Heart left ventricle (tissue), 16 donors: ENCODE measurements at places on chromosomes 11 and 22. TPM values are rescaled to one million over a fixed set of nuclear protein-coding genes. Genes with fewer than 3 reads are reported as not detected.

- H3K27ac ChIP-seq, result no peak overlapping the region
- no peak overlapping the region for H3K4me3 ChIP-seq
- DNase-seq, result no peak
Observed at GRCh38 chr11:65672180-65672860, 9.6 kb upstream of the RELA start.

GRCh38 chr11:10692531-10693115, 932 bp downstream of the IRAG1 start:
- peak overlapping the region; percentile 57 for H3K27ac ChIP-seq
- peaks cover 28% of the 10 kb centered on the region for H3K4me1 ChIP-seq
- no peaks in the 10 kb centered on the region for H3K36me3 ChIP-seq
- H3K4me3 ChIP-seq, result peak overlapping the region; percentile 41
- no peaks in the 10 kb centered on the region for H3K27me3 ChIP-seq
- no peak for DNase-seq

DNA sequence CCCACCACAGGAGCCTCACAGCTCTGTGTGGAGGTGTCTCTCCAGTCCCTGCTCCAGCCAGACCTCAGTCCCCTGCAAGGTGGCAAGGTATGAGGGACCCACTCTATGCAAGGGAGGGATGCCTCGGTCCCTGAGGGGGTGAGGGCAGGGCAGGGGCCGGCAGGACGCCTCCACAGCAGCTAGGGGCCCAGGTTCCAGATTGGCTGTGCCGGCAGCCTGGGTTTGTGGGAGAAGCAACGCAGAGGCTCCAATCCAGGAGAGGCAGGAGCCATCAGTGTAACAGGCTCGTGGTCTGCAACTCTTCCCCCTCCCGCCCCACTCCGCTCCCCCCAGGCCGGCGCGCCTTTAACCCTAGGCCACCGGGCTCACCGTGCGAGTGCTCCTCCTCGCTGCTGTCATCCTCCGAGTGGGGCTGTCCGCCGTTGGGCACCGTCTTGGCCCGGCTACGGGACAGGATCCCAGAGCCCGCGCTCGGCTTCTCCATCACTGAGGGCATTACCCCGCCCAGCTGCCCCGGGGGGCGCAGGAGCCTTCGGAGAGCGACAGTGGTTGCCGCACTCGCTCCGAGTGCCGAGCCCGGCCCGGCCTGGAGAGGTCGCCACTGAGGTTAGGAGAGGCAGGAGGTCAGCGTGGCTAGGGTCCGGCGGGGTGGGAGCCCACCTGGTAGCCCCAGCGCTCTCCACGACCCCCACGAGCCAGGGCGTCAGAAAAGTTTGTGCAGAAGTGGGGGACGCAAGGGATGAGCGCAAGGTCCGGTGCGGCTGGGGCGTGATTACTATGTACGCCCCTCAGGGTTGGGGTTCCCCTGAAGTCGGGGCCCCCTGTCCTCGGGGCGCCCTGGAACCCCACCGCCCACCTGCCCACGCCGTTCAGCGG, 765 bp downstream of the RCOR2 start:
- peaks cover 53% of the 10 kb centered on the region for H3K4me1 ChIP-seq
- DNase-seq, result peak; percentile 60
- peaks cover 21% of the 10 kb centered on the region for H3K27me3 ChIP-seq
- H3K4me3 ChIP-seq, result no peak overlapping the region
- peak overlapping the region; percentile 48 for H3K27ac ChIP-seq

- no peak for DNase-seq
- no peaks in the 10 kb centered on the region for H3K36me3 ChIP-seq
- H3K4me1 ChIP-seq, result peaks cover 30% of the 10 kb centered on the region
- peak overlapping the region; percentile 66 for H3K4me3 ChIP-seq
- H3K27ac ChIP-seq, result peak overlapping the region; percentile 31
Observed at GRCh38 chr22:44667829-44668189, 34.2 kb upstream of the PRR5 start.

GRCh38 chr11:103842795-103843194, 193.6 kb upstream of the DDI1 start:
- no peaks in the 10 kb centered on the region for H3K4me1 ChIP-seq
- H3K36me3 ChIP-seq, result no peaks in the 10 kb centered on the region
- no peaks in the 10 kb centered on the region for H3K27me3 ChIP-seq
- H3K27ac ChIP-seq, result no peak overlapping the region
- H3K4me3 ChIP-seq, result no peak overlapping the region
- DNase-seq, result no peak

DNA sequence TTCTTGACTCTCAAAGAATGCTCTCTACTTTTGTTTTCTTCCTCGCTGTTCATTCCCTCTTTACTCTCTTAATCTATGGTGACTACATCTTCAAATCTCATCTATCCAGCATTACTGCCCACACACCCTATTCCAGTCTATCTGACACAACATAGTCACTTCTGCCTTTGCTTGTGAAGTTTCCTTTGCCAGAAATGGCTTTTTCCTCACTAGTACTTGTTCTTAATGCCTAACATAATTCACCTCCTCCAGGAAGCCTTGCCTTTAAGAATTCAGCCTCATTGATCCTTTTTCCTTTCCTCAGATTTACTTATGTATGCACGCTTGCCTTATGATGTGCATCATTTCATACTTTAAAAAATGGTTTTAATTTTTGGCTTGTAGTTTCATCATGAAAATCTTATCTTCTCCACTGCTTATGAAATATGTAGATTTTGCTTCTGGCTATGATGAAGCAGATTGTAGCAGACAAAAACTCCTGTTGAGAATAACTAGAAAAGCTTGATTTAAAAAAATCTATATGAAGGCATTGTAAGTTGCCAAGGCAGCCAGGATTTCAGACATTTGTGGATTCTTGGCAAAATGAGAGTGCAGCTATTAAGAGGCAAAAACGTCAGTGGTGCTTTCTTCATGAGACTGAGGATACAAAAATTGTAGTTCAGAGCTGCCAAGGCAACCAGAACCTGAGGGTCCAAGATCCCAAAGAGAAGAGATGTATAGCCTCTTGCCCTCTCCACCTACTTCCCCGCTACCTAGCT, 31.8 kb downstream of the RNF169 start:
- H3K4me1 ChIP-seq, result peaks cover 46% of the 10 kb centered on the region
- no peaks in the 10 kb centered on the region for H3K27me3 ChIP-seq
- DNase-seq, result no peak
- H3K4me3 ChIP-seq, result no peak overlapping the region

DNA sequence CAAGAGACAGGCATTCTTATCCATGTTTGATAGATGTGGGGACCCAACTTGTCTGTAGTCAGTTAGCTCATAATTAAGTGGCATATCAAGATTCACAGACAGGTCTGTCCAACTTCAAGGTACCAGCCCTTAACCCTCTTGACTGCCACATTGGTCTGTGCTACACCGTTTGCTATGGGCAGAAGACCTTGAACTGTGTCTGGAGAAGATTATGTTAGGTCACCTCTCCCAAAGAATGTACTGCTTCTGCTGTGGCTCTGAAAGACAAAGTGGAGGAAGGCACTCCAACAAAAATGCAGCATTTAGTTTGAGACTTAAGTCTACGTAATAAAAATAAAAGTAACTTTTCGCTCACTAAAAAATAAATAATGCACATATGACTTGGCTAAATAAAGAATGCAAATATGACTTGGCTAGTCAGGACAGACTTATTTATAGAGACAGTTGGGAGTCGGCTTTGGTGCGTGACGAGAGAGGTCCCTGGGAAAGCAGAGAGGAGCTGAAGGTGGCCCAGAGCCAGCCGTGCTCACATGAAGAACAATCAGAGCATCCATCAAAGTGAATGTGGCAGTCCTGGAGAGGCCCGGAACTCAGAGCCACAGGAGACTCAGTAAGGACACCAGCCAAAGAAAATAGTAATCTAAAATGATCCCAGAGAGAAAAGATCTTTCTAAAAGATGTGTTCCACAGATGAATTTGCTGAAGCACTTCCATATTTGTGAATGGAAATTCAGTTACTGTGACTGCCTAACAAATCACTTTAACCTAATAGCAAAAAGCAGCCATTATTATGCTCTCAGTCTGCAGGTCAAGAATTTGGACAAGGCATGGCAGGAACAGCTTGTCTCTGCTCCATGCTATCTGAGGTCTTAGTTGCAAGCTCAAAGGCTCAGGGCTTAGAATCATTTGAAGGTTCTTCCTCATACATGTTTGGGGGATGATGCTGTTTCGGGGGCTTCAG, 35.0 kb downstream of the CWC15 start:
- H3K27ac ChIP-seq, result peak overlapping the region; percentile 18
- DNase-seq, result peak; percentile 89
- H3K27me3 ChIP-seq, result no peaks in the 10 kb centered on the region
- no peak overlapping the region for H3K4me3 ChIP-seq
- no peaks in the 10 kb centered on the region for H3K4me1 ChIP-seq

GRCh38 chr11:8183111-8183510, 14.3 kb upstream of the RIC3 start:
- no peak overlapping the region for H3K4me3 ChIP-seq
- no peaks in the 10 kb centered on the region for H3K36me3 ChIP-seq
- H3K27ac ChIP-seq, result no peak overlapping the region
- H3K4me1 ChIP-seq, result no peaks in the 10 kb centered on the region
- no peaks in the 10 kb centered on the region for H3K27me3 ChIP-seq
- no peak for DNase-seq

DNA sequence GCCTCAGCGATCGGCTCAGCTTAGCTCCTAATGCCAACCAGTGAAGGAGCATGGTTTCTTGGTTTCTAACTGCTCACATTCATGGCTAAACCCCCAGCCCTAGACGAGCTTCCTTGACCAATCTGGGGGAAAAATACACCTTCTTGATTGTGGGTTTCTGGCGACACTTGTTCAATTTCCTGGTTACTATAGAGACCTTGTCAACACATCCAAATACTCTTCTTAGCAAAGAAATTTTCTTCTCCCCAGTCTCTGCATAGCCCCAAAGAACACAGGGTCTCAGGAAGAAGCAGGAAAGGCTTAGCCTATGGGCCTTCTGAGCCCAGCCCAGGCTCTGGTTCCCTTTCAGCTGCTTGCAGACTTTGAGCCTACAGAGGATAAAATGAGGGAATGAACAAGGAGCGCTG, 88.5 kb upstream of the SYT13 start:
- H3K4me3 ChIP-seq, result no peak overlapping the region
- H3K4me1 ChIP-seq, result no peaks in the 10 kb centered on the region
- no peaks in the 10 kb centered on the region for H3K27me3 ChIP-seq
- no peak for DNase-seq
- no peak overlapping the region for H3K27ac ChIP-seq

- peaks cover 14% of the 10 kb centered on the region for H3K4me1 ChIP-seq
- H3K27ac ChIP-seq, result peak overlapping the region; percentile 71
- H3K4me3 ChIP-seq, result no peak overlapping the region
Observed at GRCh38 chr11:71998061-71998460, 648 bp upstream of the IL18BP start.

GRCh38 chr11:113514856-113515255, 39.7 kb upstream of the DRD2 start:
- no peaks in the 10 kb centered on the region for H3K36me3 ChIP-seq
- H3K27ac ChIP-seq, result no peak overlapping the region
- no peaks in the 10 kb centered on the region for H3K4me1 ChIP-seq
- no peak for DNase-seq

- no peaks in the 10 kb centered on the region for H3K27me3 ChIP-seq
- H3K27ac ChIP-seq, result no peak overlapping the region
- H3K4me3 ChIP-seq, result no peak overlapping the region
- no peaks in the 10 kb centered on the region for H3K36me3 ChIP-seq
- no peaks in the 10 kb centered on the region for H3K4me1 ChIP-seq
Observed at GRCh38 chr11:61058583-61059259, 43.6 kb upstream of the CD5 start.

DNA sequence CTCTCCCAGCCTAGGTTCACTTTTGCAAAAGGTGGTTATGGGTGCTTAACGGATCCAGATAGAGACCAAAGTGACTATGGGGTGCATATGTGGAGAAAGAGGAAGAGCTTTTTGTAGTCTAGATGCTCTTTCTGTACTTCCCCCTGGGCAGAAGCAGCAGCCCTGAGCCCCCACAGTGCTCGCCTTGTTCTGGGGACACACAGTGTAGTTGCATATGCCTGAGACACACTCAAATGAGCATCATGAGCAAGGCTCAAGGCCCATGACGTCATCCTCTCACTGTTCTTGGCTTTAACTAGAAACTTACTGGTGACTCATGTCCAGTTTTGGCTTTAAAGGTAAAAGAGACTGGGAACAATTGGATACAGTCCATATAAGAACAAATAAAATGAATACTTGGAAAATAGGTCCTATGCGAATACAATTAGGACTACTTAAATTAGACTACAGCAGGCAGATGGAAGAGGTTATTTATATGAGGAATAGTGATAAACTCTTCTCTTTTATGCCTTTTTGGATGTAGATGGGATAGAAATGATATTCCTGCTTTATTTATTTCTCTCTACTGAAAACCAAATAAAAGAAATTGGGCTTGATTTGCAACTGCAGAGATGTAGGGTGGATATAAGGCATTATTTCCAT, 20.1 kb upstream of the PEX26 start:
- H3K4me1 ChIP-seq, result peaks cover 35% of the 10 kb centered on the region
- no peaks in the 10 kb centered on the region for H3K36me3 ChIP-seq
- H3K27ac ChIP-seq, result no peak overlapping the region
- peak; percentile 71 for DNase-seq

GRCh38 chr11:94516725-94517124, 4.5 kb downstream of the C11orf97 start:
- H3K4me3 ChIP-seq, result no peak overlapping the region
- peaks cover 8% of the 10 kb centered on the region for H3K27me3 ChIP-seq
- H3K4me1 ChIP-seq, result peaks cover 4% of the 10 kb centered on the region
- H3K27ac ChIP-seq, result no peak overlapping the region
- H3K36me3 ChIP-seq, result no peaks in the 10 kb centered on the region
- no peak for DNase-seq

GRCh38 chr11:14967581-14968243, 4.4 kb downstream of the CALCA start:
- no peaks in the 10 kb centered on the region for H3K36me3 ChIP-seq
- H3K4me1 ChIP-seq, result no peaks in the 10 kb centered on the region
- H3K27ac ChIP-seq, result no peak overlapping the region

GRCh38 chr11:121352251-121352891, 59.8 kb downstream of the SC5D start:
- H3K27me3 ChIP-seq, result no peaks in the 10 kb centered on the region
- DNase-seq, result no peak
- peaks cover 9% of the 10 kb centered on the region for H3K4me1 ChIP-seq
- no peaks in the 10 kb centered on the region for H3K36me3 ChIP-seq
- H3K27ac ChIP-seq, result no peak overlapping the region
- no peak overlapping the region for H3K4me3 ChIP-seq

The CLNS1A gene
- 69.4 TPM for total RNA-seq

The PARVG gene
- 1.2 TPM for total RNA-seq

The DAGLA gene
- 4.5 TPM for total RNA-seq
